ENCODE measurements at places on chromosomes 4 and X.
A peak's percentile ranks its signal among the peaks of the same experiment; 100 is the strongest.

- no peak for DNase-seq
- no peaks in the 10 kb centered on the region for H3K27me3 ChIP-seq
- no peak overlapping the region for H3K27ac ChIP-seq
- no peak overlapping the region for H3K4me3 ChIP-seq
- H3K36me3 ChIP-seq = no peaks in the 10 kb centered on the region
- peaks cover 14% of the 10 kb centered on the region for H3K4me1 ChIP-seq
These were observed 105.0 kb downstream of the PTTG2 start for GRCh38 chr4:38065176-38065575.

- H3K4me3 ChIP-seq = peak overlapping the region; percentile 94
- no peaks in the 10 kb centered on the region for H3K36me3 ChIP-seq
- DNase-seq = no peak
- H3K4me1 ChIP-seq = peaks cover 30% of the 10 kb centered on the region
- H3K27ac ChIP-seq = peak overlapping the region; percentile 74
These were observed 796 bp upstream of the MED14 start for GRCh38 chrX:40736170-40736505.

- peaks cover 23% of the 10 kb centered on the region for H3K4me1 ChIP-seq
- H3K36me3 ChIP-seq = no peaks in the 10 kb centered on the region
- no peaks in the 10 kb centered on the region for H3K27me3 ChIP-seq
These were observed 645 bp downstream of the AMMECR1 start for GRCh38 chrX:110317061-110317819.

DNA sequence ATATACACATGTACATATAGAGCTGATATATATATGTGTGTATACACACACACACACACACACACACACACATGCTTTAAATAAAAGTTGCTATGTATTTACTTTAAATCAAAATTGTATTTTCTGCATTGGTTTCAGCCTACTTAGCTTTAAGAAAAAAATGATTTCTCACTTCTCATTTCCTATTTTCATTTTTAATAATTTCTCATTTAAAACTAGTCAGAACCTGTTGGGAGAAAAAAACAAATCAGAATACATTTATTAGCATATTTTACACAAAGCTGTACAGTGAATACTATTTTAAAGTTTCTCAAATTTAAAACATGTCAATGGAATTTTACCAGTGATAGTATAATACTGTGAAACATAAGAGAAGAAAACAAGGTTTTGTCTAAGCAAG lies 681.8 kb downstream of the CENPC start:
- H3K4me3 ChIP-seq = no peak overlapping the region
- H3K27ac ChIP-seq = no peak overlapping the region
- no peaks in the 10 kb centered on the region for H3K36me3 ChIP-seq
- H3K27me3 ChIP-seq = no peaks in the 10 kb centered on the region
- no peaks in the 10 kb centered on the region for H3K4me1 ChIP-seq

GRCh38 chrX:41664375-41664901 lies 24.3 kb upstream of the GPR34 start:
- H3K27ac ChIP-seq = no peak overlapping the region
- no peak overlapping the region for H3K4me3 ChIP-seq
- no peaks in the 10 kb centered on the region for H3K27me3 ChIP-seq
- H3K36me3 ChIP-seq = no peaks in the 10 kb centered on the region
- no peak for DNase-seq

GRCh38 chr4:86108137-86108536 lies 251.7 kb downstream of the MAPK10 start:
- no peak overlapping the region for H3K27ac ChIP-seq
- H3K4me3 ChIP-seq = no peak overlapping the region
- H3K27me3 ChIP-seq = no peaks in the 10 kb centered on the region
- peaks cover 14% of the 10 kb centered on the region for H3K4me1 ChIP-seq
- H3K36me3 ChIP-seq = peaks cover 16% of the 10 kb centered on the region

GRCh38 chr4:111579767-111580166 lies 565.5 kb upstream of the FAM241A start:
- H3K27ac ChIP-seq = no peak overlapping the region
- no peaks in the 10 kb centered on the region for H3K27me3 ChIP-seq
- H3K36me3 ChIP-seq = no peaks in the 10 kb centered on the region
- DNase-seq = no peak

Data from Karpas-422 (cell line).